ENCODE measurements at places on chromosomes 11 and 22.
A peak's percentile ranks its signal among the peaks of the same experiment; 100 is the strongest.

DNA sequence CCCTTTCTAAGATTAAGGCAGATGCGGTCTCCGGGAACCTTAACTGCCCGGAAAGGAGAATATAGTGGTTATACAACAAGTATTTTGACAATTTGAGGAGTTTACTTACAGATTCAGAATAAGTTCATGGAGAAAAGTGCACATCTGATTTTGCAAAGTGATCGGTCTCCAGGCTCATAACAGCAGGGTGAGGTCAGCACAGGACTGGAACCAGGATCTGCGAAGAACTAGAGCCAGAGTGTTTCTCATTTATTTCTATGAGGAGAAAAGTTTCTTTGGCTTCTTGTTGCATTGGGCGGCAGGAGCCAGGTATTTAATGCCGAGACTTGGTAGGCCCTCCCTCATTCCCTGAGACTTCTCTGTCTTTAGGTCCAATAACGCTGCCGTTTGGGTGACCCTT is 3.7 kb downstream of the ADAMTS15 start:
- no peaks in the 10 kb centered on the region for H3K36me3 ChIP-seq

GRCh38 chr22:20240900-20241299 is 27.2 kb downstream of the RTN4R start:
- H3K4me3 ChIP-seq, result no peak overlapping the region
- DNase-seq, result no peak
- H3K27ac ChIP-seq, result peak overlapping the region; percentile 61
- no peaks in the 10 kb centered on the region for H3K36me3 ChIP-seq
- H3K4me1 ChIP-seq, result peaks cover 35% of the 10 kb centered on the region

GRCh38 chr11:91587131-91587530 is 637.5 kb upstream of the FAT3 start:
- DNase-seq, result no peak
- H3K4me3 ChIP-seq, result no peak overlapping the region
- no peaks in the 10 kb centered on the region for H3K27me3 ChIP-seq
- H3K4me1 ChIP-seq, result no peaks in the 10 kb centered on the region

DNA sequence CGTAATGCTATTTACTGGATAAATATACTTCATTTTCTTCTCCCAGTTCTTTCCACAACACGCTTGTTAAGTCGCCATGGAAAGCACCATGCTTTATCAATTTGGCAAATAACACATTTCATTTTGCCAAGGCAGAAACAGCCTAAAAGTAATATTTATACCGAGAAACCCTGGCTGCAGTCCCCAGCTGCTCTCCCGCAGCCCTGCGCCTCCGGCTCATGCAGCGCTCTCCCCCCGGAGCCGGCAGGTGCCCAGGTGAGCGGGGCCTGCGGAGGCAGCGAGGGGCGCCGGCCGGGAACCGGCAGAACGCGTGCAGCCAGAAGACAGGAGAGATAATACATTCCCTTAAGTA is 681 bp upstream of the ARHGEF12 start:
- H3K27ac ChIP-seq, result no peak overlapping the region
- peaks cover 28% of the 10 kb centered on the region for H3K4me1 ChIP-seq
- no peak for DNase-seq
- H3K27me3 ChIP-seq, result peaks cover 54% of the 10 kb centered on the region

DNA sequence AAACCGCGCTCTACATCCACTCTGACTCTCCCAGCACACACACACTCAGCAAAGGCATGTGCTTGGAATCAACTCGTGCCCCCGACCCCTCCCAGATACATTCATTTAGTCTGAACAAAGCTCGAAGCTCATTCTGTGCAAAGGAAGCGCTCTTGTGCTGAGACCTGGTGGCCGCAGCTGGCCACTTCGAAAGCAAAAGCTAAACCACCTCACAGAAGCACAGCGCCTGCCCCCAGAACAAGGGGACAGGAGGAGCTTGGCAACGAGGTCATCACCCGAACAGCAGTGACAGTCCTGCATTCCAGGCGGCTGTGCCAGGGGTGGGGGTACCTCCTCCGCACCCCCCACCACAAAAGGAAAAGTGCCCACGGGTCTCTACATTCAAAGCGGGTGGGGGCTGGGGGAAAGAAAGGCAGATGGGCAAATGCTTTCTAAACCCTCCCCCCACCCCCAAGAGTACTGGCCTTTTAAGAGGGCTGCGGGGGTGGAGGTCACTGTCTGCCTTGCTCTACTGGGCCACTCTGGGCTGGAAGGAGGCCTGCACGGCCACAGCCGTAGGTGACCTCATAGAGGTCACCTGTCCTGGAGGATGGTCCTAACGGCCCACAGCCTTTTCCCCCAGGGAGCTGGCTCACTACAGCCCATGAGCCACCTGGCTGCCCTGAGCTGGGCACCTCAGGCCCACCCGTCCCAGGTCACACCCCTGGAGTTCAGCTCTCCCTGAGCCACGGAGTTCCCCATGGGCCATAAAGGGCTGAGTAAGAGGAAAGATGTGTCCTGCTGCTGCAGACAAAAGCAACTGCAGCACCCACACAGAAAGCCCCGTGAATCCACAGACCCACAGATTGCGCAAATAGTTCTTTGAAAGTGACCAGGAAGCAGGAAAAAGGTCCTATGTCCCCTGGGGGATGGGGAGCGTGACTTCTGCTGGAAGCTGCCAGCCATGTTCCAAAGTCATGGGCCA is 21.3 kb downstream of the CBX7 start:
- peaks cover 3% of the 10 kb centered on the region for H3K4me1 ChIP-seq
- no peaks in the 10 kb centered on the region for H3K27me3 ChIP-seq
- no peak overlapping the region for H3K4me3 ChIP-seq

DNA sequence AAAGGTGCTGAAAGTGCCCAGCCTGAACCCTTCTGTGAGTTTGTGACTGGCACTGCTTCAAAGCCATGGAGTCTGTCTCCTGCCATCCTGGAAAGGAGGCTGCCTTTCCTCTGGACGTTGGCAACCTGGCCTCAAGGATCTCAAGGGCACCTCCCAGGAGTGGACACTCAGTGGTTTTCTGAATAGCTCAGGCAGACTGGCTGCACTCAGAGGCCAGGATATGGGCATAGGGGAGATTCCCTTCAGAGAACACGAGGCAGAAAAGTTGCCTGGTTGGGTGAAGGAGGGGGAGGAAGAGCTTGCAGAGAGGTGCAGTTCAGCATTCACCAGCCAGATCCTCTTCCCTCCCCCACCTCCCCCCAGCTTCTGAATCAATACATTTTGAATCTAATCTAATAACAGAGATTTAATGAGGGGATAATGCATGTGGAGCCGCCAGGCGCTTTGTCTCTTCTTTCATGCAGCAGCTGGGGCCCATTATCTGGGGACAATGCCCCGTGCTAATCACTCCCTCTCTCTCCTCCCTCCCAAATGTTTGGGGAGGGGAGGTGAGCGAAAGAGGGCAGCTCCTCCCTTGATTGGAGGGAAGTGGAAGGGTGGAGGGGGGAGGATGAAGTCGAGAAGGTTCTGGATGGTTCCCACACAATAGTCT is 17.7 kb downstream of the HTR3A start:
- DNase-seq, result no peak
- H3K27ac ChIP-seq, result no peak overlapping the region
- H3K4me3 ChIP-seq, result no peak overlapping the region
- H3K4me1 ChIP-seq, result peaks cover 9% of the 10 kb centered on the region
- no peaks in the 10 kb centered on the region for H3K36me3 ChIP-seq

DNA sequence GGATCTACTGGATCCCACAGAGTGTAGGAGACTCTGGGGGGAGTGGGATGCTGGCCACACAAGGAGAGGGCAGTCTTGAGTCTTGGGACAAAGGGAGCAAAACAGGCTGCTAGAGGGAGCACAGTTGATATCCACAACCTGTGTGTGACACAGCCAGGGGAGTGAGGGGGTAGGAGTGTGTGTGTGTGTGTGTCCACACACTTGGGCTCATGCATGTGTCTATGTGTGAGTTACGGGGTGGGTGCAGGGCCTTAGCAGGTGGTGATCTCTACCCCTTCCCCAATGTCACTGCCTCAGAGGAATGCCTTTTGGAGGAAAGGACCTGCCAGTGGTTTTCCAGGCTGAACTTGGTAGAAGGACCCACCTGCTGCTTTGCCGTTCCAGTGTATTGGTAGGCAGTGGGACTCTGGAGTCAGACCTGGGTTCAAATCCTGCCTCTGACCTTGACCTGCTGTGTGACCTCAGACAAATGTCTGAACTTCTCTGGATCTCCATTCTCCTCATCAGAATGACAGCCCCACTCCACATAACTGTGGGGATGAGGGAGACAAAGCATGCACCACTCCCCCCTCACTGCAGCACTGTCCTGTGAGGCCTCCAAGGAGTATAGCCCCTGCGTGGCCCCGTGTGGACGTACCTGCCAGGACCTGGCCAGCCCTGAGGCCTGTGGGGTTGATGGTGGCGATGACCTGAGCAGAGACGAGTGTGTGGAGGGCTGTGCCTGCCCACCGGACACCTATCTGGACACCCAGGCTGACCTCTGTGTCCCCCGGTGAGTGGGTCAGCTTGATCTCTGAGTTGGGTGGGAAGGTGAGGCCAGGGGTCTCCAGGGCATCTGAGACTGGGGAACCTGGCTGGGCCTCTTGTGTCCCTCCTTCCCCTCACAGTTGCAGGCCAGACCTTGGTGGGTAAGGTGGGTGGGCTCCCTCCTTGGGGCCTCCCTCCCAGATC is 27.4 kb downstream of the OTOG start:
- no peak overlapping the region for H3K27ac ChIP-seq

DNA sequence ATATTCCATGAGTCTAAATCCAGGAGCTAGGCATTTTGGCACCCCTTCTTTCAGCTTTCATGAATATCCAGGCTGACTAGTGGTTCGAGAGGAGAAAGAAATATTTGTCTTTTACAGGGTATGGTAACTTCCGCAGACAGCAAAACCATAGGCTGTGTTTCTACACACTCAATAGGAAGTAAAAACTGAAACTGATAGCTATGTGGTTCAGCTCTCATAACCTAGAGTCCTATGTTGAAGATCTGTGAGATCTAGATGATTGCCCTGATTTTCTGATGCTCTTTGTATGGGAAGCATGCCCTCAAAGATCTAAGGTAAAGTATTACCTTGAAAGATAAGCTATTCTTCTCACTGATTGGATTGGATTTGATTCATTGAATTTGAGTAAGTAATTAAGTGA is 118.3 kb downstream of the CD44 start:
- H3K27me3 ChIP-seq, result peaks cover 3% of the 10 kb centered on the region
- no peak for DNase-seq
- H3K36me3 ChIP-seq, result peaks cover 17% of the 10 kb centered on the region
- peak overlapping the region; percentile 72 for H3K4me3 ChIP-seq
- peaks cover 24% of the 10 kb centered on the region for H3K4me1 ChIP-seq
- peak overlapping the region; percentile 85 for H3K27ac ChIP-seq

- peaks cover 2% of the 10 kb centered on the region for H3K27me3 ChIP-seq
- DNase-seq, result no peak
- H3K27ac ChIP-seq, result peak overlapping the region; percentile 22
- H3K36me3 ChIP-seq, result peaks cover 19% of the 10 kb centered on the region
- peaks cover 25% of the 10 kb centered on the region for H3K4me1 ChIP-seq
Measured at GRCh38 chr11:62125316-62125715, 1.5 kb downstream of the INCENP start.

GRCh38 chr22:43474161-43475101 is 62.6 kb downstream of the MPPED1 start:
- H3K4me1 ChIP-seq, result no peaks in the 10 kb centered on the region
- DNase-seq, result no peak
- no peaks in the 10 kb centered on the region for H3K27me3 ChIP-seq

GRCh38 chr11:130546438-130546837 is 98.0 kb downstream of the ADAMTS15 start:
- DNase-seq, result no peak
- H3K36me3 ChIP-seq, result no peaks in the 10 kb centered on the region
- H3K4me1 ChIP-seq, result no peaks in the 10 kb centered on the region
- H3K4me3 ChIP-seq, result no peak overlapping the region

GRCh38 chr11:5923427-5923776 is 18.6 kb upstream of the OR56A3 start:
- H3K4me1 ChIP-seq, result no peaks in the 10 kb centered on the region
- H3K27me3 ChIP-seq, result no peaks in the 10 kb centered on the region
- H3K27ac ChIP-seq, result no peak overlapping the region
- no peaks in the 10 kb centered on the region for H3K36me3 ChIP-seq
- no peak for DNase-seq

GRCh38 chr11:99687320-99687719 is 666.6 kb downstream of the CNTN5 start:
- H3K27ac ChIP-seq, result no peak overlapping the region
- H3K27me3 ChIP-seq, result no peaks in the 10 kb centered on the region
- H3K4me1 ChIP-seq, result no peaks in the 10 kb centered on the region
- H3K36me3 ChIP-seq, result no peaks in the 10 kb centered on the region

DNA sequence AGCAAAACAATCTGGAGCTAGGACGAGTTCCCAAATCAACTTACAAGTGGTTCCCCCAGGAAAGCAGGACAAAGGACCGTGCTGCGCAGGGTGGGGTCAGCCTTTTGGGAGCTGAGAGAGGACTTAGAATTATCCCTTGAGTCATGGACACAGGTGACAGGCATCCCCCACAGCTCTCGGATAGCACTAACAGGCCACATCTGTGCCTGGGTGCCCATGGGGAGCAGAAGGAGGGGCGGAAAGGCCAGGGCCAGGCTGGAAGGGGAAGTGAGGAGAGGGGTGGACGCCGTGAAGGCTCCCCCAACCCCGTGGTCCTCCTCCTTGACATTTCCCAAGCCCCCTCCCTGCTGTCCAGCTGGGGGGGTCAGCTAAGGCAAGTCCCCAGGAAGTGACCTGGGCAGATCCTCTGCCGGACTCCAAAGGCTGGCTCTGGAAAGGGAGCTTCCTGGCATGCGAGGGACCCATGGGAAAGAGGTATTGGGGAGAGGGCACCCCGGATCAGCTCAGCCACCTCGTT is 31.6 kb upstream of the A4GALT start:
- no peaks in the 10 kb centered on the region for H3K36me3 ChIP-seq
- DNase-seq, result no peak
- no peak overlapping the region for H3K27ac ChIP-seq
- H3K4me1 ChIP-seq, result no peaks in the 10 kb centered on the region

DNA sequence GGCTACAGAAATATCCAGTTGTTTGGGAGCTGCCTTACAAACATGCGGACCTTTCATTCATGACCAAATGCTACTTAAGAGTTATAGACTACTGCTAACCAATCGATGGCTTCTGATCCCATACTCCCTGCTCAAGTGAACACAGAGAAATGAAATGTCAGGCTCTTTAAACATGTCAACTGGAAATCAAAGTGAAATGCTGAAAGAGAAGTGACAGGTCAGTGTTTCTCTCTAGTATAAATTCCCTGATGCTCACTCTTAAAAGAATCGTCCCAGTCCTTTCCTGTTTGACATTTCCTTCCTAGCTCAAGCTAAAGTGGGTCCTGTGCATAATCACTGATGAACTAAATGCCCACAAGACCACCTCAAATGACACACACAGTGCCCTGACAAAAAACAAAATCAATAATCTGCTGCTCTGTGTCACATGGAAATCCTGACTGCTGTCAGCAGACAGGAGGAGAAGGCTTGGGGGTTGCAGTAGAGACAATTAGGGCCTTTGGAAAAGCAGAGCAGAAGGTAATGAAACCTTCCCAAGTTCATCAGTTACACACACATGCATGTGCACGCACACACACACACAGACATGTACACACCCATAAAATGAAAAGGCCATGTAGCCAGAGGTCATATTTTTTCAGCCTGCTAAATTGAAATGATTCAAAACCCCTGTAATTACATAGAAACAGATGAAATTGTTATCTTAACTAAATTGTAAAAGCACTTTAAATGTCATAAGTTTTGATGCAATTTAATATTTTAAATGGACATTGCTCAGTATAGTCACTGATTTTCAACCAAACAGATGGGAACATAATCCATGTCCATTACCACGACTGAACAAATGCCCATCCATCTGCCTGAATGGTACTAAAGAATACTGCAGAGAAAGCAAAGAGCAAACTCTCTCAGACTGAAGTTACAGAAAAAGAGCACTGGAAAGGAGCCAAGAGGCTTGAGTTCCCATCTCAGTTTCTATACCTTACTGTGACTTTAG is 330.7 kb downstream of the TTC28 start:
- H3K4me1 ChIP-seq, result peaks cover 2% of the 10 kb centered on the region
- no peak overlapping the region for H3K4me3 ChIP-seq
- H3K36me3 ChIP-seq, result no peaks in the 10 kb centered on the region
